ENCODE measurements at places on chromosomes 3 and 15. TPM values are rescaled to one million over a fixed set of nuclear protein-coding genes. Genes with fewer than 3 reads are reported as not detected.

BMF gene
- total RNA-seq, result 4.8 TPM

CCK gene
- not detected for total RNA-seq

TTLL13 gene
- 0.69 TPM for total RNA-seq

DNA sequence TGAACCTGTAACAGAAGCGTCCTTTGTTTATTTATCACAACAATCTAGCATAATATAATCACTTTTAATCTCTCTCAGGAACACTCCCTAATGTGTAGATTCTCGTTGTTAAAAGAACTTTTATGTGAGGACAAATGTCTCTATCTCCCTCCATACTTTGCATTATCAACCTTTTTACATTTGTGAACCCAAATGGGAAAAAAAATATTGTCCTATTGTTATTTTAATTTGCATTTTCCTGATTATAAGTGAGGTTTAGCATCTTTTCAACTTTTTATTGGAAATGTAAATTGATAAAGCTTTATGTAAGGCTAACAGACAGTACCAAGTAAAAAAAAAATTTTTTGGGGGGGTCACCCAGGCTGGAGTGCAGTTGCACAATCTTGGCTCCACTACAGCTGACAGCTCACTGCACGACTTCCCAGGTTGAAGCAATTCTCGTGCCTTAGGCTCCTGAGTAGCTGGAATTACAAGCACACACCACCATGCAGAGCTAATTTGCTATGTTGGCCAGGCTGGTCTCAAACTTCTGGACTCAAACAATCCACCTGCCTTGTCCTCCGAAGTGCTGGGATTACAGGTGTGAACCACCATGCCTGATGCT is 33.0 kb upstream of the DENND4A start:
- no peak overlapping the region for H3K4me3 ChIP-seq
- peak; percentile 62 for DNase-seq
- no peaks in the 10 kb centered on the region for H3K27me3 ChIP-seq
- H3K4me1 ChIP-seq, result peaks cover 4% of the 10 kb centered on the region
- H3K27ac ChIP-seq, result no peak overlapping the region
- no peaks in the 10 kb centered on the region for H3K36me3 ChIP-seq

- H3K27ac ChIP-seq, result no peak overlapping the region
- H3K36me3 ChIP-seq, result peaks cover 59% of the 10 kb centered on the region
- peaks cover 20% of the 10 kb centered on the region for H3K4me1 ChIP-seq
- no peak overlapping the region for H3K4me3 ChIP-seq
- no peaks in the 10 kb centered on the region for H3K27me3 ChIP-seq
These were observed 90.8 kb downstream of the CRTC3 start for GRCh38 chr15:90620379-90621067.

DNA sequence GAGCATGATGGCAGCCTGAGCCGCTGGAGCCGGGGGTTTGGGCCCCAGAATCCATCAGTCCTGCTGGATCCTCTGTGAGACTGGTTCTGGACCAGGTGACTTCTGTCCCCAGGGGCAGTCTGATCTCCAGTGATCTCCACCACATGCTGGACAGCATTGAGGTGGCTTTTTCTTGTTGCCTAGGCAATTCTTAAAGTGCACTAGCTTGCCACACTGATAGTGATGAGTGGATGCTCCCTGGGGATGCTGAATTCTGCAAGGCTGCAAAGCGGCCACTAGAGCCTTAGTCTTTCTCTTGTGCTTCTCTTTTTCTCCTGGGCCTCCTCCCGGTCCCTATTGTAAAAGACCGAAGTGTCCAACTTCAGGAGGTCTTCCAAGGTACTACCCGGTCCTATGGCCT is 70.4 kb upstream of the ATP11B start:
- H3K27ac ChIP-seq, result no peak overlapping the region
- H3K27me3 ChIP-seq, result no peaks in the 10 kb centered on the region
- H3K4me3 ChIP-seq, result no peak overlapping the region
- no peaks in the 10 kb centered on the region for H3K36me3 ChIP-seq
- DNase-seq, result no peak
